ENCODE measurements at places on chromosomes 16 and 17.

GRCh38 chr17:45432405-45433158 is at the start of gene ARHGAP27:
Gene ARHGAP27, minus strand, starts transcription at chr17:45432870. Its CDS starts 2,591 bp downstream, at chr17:45430279.
- DNase-seq: no peak

DNA sequence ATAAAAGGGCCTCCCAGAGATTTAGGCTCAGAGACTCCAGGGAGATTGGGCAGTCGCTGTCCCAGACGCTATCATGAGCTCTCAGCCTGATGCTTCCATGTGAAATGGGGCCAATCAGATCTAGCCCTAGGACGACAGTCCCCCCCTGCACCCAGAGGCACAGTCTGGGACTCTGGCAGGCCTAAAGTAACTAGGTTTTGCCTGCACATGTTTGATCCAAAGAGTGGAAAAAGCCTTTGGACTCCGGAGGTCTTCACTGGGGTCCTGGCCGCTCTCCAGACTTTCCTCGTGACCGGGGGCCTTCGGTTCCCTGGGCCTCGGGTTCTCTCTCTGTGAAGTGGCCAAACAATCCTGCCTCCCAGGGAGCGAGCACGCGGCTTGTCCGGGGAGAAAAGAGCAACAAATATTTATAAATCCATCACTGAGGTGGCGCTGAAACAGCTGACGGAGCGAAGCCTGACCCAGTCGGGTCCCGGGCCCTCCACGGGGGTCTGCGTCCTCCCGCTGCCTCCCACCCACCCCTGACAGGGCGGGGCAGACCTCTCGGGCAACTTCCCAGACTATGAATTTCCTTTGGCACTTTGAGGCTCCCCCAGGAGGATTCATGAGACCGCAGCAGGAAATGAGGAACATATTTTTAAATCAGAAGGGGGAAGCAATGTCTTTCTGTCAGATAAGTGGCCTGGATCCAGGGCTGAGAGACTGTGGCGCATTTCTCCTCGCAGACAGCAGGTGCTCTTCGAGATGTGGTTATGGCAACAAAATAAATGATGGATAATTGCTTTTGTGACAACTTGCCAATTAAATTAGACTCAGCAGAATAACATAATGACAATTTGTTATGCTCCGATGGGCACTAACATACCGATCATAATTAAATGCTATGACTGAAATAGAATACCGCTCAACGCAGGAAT is 38.9 kb downstream of the MRPS23 start:
- peak; percentile 48 for DNase-seq

DNA sequence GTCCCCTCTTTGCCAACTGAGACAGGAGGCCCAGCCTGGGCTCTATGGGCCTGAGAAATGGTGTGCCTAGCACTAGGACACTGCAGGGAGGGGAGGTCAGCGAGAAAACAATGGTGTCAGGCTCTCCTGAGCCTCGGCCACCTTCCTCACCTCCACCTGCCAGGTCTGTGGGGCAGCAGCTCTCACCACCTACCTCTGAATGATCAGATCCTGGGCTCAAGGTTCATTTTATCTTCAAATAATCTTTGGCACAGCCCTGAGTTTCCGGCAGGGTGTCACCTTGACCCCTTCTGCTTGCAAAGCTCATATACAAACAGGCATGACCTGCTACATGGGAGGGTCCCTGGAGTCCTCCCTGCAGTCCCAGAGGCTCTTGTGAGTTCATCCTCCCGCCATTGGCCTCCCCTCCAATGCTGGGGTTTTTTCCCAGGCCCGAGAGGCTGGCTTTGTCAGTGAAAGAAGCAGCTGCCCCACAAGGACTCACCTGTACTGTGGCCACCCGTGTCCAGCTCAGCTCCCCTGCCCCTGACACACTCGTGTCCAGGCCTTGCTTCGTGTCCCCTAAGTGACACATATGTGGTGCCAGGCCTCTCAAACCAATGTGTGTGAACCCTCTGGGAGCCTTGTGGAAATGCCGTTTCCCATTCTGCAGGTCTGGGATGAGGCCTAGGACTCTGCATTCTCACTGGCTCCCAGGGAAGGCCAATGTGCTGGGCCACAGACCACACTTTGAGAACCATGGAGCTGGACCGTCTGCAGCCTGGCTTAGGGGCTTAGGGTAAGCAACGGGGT is 176.8 kb upstream of the CIBAR2 start:
- no peak for DNase-seq

DNA sequence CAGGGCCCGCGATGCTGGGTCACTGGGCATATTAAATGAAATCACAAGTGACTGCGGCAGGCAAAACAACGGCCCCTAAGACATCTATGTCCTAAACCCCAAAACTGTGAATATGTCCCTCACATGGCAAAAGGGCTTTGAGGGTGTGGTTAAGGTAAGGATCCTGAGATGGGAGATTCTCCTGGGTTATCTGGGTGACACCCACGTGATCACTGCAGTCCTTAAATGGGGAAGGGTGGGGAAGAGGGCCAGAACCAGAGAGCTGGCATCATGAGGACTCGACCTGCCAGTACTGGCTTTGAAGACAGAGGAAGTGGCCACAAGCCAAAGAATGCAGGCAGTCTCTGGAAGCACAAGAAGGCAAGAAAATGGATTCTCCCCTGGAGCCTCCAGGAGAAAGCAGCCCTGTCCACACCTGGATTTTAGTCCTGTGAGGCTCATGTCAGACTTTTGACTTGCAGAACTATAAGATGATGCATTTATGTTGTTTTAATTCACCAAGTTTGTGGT is 12.5 kb downstream of the COTL1 start:
- no peak for DNase-seq

GRCh38 chr16:88804173-88804551 is 573 bp downstream of the CDT1 start:
- no peak for DNase-seq

DNA sequence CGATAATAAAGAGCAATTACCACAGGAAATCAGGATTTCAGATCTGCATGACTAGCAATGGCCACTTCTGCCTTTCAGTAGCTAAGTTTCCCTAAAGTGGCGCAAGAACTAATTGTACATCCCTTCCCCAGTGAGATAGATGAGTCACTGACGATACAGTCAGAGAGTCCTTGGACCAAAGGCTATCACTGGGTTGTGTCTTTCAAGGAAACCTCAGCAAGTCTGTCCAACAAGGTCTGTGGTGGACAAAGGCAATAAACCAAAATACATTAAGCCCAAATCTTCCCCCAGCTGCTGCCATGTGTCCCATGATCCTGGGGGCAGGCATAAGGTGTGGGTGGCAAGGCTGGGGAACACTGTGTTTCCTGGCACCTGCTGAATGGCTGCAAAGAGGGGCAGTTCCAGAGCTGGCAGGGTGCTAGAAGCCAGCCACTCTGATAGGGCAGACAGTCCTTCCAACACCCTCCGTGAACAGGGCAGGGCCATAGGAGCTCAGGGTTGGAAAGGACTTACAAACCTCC is 20.5 kb upstream of the MTMR4 start:
- no peak for DNase-seq

GRCh38 chr16:3173892-3174617 is 13.9 kb upstream of the OR1F1 start:
- DNase-seq: peak; percentile 98

DNA sequence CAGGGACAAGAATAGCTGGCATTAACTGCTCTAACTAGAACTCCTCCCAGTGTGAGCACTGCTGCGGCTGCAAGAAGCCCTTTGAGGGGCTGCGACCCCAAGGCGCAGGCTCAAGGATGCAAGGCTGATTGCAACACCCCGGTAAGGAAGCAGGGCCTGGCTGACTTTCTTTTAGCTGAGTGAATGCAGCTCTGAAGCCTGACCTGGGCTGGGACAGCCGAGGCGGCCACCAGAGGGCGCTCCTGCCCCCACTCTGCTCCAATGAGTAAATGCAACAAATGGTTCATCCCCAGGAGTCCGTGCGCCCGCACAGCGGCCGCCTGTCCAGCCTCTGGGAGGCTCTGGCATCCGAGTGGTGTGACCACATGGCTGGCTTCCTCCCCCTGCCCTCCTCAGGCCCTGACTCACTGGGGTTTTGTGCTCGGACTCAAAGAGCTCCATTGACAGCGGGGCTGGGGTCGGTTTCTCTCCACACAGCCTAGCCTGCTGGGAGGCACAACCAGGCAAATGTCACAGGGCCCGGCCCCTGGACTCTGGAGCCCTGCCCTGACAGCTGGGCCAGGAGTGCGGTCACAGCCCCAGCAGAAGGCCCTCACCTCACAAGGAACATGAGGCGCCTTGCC is at the start of gene SMIM5:
Gene SMIM5, plus strand, starts transcription at position 572 of the 623 bp plus-strand sequence. CDS start 6,768 bp downstream, outside the sequence.
- peak; percentile 79 for DNase-seq

GRCh38 chr16:12891836-12892235 is 9.6 kb upstream of the SHISA9 start:
- no peak for DNase-seq

DNA sequence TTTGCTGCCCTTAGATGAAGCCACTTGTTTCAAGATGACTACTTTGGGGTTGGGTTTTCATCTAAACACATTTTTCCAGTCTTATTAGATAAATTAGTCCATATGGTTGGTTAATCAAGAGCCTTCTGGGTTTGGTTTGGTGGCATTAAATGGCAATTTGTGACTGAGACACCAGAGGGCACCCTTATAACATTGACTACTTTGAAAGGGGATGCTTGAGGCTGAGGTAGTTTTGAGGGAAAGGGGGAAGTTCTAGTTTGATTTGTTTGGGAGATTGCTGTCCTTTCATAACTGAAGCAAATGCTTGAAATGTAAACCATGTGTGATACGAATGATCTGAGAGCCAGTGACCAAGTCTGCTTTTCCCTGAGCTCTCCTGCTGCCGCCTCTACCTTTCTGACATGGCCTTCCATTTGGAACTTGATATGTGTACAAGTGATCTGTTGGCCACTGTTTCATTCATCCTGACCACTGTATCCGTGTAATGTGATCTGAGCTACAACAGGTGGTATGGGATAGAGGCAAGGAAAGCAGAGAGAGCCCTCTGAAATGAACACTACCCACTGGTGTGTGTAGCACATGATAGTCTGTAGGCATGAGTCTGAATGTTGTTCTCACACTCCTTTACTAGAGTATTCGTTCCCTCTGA is 5.8 kb upstream of the RARA start:
- peak; percentile 61 for DNase-seq

DNA sequence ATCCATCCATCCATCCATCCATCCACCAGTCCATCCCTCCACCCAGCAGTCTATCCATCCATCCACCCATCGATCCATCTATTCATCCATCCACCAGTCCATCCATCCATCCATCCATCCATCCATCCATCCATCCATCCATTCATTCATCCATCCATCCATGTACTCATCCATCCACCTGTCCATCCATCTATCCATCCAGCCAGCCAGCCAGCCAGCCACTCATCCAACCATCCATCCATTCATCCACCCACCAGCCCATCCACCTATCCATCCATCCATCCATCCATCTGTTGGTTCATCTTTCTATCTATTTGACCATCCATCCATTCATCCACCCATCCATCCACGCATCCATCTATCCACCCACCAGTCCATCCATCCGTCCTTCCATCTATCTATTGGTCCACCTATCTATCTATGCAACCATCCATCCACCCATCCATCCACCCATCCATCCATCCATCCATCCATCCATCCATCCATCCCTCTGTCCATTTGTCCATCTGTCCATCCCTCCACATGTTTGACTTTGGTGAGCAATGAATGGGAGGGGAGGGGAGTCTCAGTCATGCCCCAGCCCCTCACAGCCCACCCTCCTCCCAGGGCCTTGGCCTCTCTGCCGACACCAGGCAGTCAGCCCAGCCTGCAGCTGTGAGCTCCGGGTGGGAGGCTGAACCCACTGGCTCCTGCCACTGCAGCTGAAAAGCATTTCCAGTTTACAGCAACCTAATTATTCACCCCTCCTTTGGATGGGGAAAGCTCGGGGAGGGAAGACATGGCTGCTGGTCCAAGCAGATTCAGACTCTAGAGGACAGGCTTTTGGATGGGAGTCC is 38.1 kb upstream of the SSTR5 start:
- no peak for DNase-seq

DNA sequence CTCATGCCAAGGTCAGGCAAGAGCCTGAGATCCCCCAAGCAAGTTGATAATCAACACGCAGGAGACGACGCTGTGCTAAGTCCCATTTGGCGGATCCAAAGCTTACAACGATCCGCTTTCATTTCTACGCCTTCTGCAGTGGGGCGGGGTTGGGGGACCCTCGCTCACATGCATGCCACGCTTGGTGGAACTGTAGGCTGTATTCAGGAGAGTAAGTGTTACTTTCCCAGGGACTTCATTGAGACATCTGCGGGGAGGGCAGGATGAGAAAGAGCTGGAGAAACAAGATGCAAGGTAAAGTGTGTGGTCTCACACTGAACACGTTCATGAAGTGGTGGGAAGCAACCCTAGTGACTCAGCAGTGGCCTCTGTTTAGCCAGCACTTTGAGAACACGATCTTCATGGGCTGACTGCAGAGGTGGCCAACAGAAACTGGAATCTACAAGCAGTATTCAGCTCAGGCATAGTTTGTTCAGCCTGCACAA is 100.5 kb downstream of the XYLT1 start:
- peak; percentile 36 for DNase-seq

GRCh38 chr17:44350733-44351226 is 5.7 kb downstream of the GRN start:
- peak; percentile 79 for DNase-seq

- DNase-seq: no peak
Observed at GRCh38 chr17:37024181-37024637, 75.5 kb downstream of the AATF start.

DNA sequence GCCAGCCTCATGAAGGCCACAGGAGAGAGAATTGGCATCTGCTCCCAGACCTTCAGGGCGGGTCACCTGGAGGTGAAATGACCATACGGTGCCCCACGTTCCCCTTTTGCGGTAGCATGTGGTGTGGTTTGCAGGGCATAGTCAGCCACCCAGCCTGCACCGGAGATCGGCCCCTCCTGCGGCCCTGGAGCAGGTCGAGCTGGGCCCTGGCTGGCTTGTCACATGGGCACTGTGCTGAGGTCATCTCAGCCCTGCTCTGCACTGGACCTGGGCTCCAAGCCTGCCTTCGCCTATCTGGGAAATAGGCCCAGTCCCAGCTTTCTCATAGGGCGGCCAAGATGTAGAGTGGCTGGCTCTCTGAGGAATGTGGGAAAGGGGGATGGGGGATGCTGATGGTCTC is 16.2 kb downstream of the GSE1 start:
- DNase-seq: no peak

DNA sequence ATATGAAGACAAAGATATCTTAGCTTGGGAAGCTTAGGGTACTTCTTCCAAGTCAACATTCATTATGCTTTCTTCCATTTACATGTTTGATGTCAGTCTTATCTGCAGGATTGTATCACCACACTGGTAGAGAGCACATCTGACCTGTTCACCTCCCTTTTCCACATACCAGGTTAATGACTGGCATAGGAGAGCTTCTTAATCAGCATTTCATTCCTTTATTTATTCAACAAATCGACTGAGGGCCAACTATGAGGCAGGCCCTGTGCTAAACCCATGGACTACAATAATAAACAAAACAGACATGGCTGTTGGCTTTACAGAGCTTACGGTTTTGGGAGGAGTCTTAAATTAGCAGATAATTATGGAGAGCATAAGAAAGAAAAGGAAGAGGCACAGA is 378.1 kb upstream of the CDH11 start:
- DNase-seq: no peak
